ENCODE measurements at places on chromosomes 7 and 10.

DNA sequence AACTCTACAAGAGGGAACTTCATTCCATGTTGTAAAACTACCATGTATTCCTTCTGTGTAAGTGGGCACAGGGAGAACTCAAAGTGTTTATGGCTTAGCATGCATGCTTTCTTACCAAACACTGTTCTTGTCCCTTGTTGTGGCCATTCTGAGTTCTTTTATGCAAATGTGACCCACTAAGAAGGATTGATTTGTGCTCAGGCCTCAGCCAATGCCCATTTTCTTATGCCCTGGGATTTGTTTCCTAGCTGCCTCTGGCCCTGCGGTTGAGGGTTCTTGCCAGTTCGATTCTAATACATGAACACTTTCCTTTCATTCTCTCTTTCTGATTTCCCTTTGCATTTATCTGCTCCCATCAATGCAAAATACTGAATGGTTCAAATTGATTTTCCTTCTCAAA, 316.7 kb downstream of the NRG3 start:
- peak; percentile 63 for DNase-seq

DNA sequence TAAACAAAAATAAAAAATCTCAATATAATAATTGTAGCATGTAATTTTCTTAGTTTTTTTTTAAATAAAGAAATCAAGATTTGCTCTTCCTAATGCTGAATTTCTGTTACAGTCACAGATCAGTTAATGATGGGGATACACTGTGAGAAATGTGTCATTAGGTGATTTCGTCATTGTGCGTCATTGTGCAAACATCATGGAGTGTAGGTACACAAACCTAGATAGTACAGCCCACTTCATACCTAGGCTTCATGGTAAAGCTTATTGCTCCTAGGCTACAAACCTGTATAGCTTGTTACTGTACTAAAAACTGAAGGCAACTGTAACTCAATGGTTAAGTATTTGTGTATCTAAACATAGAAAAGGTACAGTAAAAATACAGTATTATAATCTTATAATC, 74.4 kb upstream of the LSM8 start:
- no peak for DNase-seq

GRCh38 chr7:98073047-98073446, 33.6 kb upstream of the LMTK2 start:
- DNase-seq: no peak

DNA sequence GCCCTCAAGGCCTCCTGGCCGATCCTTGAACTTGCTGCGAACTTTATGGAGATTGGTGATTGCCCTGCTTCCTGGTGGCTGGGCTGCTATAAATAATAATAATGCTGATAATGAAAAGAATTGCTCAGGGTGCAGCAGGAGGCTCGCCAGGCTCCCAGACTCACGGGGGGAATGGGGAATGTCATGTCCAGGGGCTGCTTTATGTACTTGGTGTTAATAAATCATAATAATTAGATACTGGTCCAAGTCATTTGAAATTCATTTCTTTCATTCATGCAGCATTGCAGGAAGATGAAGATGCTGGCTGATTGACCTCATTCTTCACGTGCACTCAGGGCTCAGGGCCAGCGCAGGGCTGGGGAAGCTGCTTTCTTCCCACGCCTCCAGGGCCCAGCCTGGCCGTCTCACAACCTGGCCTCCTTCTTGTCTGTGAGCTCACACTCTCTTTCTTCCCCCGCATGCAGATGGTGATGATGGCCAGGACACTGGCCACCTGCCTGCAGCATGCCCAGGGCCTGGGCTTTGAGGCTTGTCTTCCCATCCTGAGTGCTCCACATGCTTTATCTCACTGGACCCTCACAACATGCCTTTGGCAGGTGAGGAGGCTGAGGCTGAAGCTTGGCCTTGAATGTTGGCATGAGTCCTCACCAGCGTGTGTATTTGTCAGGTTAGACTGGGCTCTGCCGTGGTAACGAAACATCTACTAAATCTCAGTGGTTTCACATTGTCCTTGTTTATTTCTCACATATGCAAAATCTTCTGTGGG, 138.4 kb upstream of the TNS3 start:
- no peak for DNase-seq

GRCh38 chr10:126242397-126243260, 145.6 kb downstream of the ADAM12 start:
- DNase-seq: peak; percentile 81

- DNase-seq: no peak
Measured at GRCh38 chr10:86356296-86356695, 10.3 kb downstream of the GRID1 start.

GRCh38 chr7:6167587-6168476, 104.6 kb downstream of the CYTH3 start:
- DNase-seq: no peak

GRCh38 chr7:17070231-17070708, 188.5 kb upstream of the AGR3 start:
- DNase-seq: peak; percentile 13

DNA sequence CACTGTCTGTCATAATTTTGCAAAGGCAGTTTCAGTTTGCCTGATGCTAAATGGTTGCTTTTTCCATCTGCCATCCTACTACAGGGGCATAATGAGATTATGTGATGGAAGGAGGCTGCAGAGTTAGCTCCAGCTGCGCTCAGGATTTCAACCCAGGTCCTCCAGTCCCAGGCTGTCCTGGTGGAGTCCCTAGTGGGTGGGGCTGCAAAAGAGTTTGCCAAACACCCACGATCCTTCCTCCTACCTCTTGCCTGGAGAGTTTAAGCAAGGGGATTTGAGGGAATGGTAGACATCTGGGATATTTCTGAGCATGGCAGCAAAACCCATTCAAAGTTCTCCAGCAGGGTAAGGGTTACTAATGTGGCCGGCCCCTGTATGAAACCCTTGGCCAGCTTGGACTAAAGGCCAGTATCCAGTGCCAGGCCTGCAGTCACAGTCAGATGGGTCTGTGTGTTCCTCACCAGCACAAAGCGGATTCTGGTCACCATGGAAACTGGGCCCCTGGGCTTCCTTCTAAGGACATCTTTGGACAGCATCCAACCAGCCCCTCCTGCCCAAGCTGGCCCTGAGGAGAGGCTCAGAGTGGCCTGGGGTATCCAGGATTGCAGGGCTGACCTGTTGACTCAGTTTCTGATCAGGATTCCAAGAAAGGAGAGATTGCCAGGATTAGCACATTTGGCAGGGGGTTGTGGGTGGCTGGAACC, 42.7 kb upstream of the CHST3 start:
- peak; percentile 90 for DNase-seq

DNA sequence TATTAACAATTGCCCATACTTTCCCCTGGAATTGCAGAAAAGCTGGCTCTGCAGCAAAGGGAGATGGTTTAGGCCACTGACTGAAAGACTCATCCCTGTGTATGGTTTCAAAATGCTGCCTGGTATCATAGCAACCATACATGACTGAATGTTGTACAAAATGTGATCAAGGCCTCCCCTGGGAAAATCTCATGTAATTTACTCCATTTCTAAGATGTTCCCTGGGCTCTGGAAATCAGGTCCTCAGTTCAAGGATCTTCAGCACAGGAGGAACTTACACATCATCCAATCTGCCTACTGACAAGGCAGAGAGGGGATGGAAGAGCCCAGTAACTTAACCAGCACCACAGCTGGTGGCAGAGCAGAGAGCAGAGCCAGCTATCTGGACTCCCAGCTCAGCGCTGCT, 111.8 kb downstream of the JAZF1 start:
- no peak for DNase-seq

DNA sequence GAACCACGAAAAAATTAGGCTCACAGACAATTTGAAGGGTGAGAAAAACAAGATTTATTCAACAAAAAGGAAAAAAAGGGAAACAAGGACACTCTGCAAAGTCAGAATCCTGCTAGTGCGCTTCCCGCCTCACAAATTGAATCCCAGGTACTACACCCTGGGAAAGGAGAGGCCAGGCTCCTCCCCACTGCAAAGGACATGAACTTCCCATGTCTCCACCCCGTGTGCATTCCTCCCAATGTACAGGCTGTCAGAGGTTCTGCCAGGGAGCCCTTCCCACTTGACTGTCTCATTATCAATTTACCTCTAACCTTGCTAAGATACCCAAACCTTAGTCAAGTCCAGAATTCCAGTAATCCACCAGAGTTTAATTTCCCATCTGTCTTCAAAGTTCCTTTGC, 70.4 kb upstream of the CDK1 start:
- DNase-seq: no peak

DNA sequence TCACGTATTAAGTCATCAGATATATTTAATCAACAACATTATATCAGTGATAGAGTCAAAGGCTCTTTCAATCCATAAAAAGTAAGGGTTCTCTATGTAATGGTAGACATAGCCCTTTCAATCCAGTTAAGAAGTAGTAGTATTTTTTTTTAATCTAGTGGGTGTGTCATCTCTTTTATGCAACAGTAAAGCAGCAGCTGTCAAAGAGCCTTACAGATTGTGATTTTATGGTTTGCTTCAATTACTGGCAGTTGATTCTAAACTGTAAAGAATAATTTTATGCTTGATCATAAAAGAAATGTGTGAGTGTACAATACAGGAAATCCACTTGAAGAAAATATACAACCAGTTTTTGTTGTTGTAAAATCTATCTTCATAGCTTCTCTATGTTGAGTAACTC, 902.6 kb upstream of the MBL2 start:
- DNase-seq: no peak

DNA sequence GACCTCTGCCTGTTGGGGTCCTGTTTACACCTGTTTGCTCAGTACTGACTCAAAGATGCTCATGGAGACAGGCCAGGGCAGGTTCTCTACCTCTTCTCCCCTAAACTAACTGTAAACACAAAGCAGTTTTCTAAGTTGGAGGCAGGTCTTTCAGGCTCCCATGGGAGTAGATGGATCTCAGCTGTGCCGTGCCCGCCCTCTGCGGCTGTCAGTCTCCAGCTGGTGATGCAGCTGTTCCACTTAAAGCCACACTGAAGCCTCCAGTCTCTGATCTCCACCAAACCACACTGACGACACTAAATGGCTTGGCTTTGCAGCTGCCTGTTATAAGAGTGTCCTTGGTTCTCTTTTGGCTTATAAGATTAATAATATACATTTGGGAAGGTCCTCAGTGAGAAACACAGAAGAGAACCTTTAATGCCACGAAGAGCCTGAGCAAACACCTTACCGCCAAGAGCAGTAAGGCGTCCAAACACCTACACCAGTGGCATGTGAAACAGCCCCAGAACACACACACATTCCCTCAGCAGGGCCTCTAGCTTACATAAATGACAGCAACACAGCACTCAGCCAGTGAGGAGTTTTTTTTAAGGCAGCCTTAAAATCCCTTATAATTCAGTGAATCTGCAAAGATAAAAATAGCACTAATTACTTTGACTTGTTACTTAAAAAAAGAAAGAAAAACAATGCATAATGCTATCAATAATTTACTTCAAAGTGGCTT, 60.4 kb upstream of the KCNIP2 start:
- DNase-seq: peak; percentile 65

- no peak for DNase-seq
Measured at GRCh38 chr10:109929501-109930219, 6.3 kb upstream of the XPNPEP1 start.

GRCh38 chr10:98582363-98582762, 135.6 kb upstream of the HPS1 start:
- no peak for DNase-seq

GRCh38 chr10:78972160-78972946, 96.4 kb upstream of the ZMIZ1 start:
- DNase-seq: peak; percentile 93

DNA sequence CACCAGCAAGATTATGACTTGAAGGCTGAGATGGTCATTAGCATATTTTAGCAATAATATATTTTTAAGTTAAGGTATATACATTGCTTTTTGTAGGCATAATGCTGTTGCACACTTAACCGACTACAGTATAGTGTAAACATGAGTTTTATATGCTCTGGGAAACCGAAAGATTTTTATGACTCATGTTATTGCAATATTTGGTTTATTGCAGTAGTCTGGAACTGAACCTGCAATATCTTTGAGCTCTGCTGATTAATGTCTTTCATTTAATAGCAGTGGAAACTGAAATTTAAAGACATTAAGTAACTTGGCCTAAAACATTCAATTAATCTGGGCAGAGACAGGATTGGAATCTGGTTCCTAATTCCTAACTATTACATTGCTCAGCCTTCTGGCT, 266.7 kb upstream of the PLXDC2 start:
- DNase-seq: no peak

DNA sequence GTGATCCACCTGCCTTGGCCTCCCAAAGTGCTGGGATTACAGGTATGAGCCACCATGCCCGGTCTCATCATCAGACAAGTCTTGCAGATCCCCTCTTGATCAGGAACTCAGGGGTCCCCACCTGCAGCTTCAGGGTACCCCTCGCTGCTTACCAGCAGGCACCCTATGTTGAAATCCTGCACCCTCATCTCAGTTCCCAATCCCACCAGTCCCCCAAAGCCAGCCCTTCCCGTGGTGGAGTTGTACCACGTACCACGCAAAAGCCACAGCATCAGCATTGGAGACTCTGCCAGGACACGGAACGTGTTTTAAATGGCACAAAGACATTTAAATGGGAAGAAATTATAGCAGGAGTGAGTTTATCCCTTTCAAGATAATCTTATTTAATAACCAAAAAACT, 202.0 kb downstream of the CUX1 start:
- no peak for DNase-seq

GRCh38 chr7:96495751-96496216, 173.9 kb upstream of the SLC25A13 start:
- DNase-seq: no peak

GRCh38 chr10:71757399-71757922, 15.9 kb downstream of the VSIR start:
- peak; percentile 68 for DNase-seq

DNA sequence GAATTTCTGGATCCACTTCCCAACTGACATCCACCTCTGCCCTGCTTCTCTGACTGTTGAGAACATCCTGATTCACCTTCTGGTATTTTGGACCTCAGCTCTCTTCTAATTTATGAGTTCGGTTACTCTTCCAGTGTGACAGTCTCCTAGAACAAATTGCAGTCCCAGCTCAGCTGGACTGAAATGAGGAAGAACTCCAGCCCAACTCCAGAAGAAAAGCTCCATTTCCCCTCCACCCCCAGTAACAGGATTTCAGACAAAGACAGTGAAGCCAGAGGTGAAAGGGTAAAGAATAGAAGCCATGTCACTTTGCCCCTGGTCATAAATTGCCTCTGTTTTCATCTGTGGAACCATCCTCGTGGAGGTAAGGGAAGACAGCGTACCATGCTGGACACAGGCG, 26.2 kb upstream of the INHBA start:
- DNase-seq: no peak

DNA sequence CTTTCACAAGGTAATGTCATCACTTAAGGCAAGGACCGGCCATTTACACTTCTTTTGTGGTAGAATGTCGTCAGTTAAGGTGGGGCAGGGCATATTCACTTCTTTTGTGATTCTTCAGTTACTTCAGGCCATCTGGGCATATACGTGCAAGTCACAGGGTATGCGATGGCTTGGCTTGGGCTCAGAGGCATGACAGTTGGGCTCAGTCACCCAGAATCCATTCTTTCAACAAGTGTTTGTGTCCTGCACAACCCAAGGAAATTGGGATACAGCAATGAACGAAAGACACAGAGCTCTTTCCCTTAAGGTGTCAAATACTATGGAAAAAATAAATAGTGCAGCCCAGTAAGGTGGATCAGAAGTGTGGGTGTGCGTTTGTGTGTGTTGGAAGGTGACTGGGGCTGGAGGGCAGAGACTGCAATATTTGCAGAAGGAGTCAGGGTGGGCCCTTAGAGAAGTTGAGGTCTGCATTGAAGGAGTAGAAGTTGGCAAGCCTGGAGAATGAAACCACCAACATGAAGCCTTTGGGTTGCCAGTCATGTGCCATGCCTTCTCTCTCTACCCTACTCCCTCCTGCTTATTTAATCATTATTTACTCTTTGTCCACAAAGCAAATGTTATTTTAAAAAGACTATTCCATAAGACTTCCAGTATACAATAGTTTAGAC, 222.8 kb upstream of the PRKCQ start:
- no peak for DNase-seq

Measured in Ammon's horn (tissue), 1 donor.